M059J (cell line): ENCODE measurements at places on chromosomes 5 and 9. TPM values are rescaled to one million over a fixed set of nuclear protein-coding genes. Genes with fewer than 3 reads are reported as not detected.

Gene FAM153A
- total RNA-seq, result not detected in 2 replicates

Gene IER5L
- 43.1 and 75.3 TPM in 2 replicates for total RNA-seq

Gene C6
- 0.17 and 1.6 TPM in 2 replicates for total RNA-seq

Gene ZNF618
- 4.6 and 5.7 TPM in 2 replicates for total RNA-seq

Gene FRRS1L
- 0.05 TPM in 2 replicates for total RNA-seq

Gene STK10
- 14.4 and 18.1 TPM in 2 replicates for total RNA-seq

Gene PCDHB13
- total RNA-seq, result 0.39 and 0.42 TPM in 2 replicates

Gene DNM1
- 14.0 and 18.3 TPM in 2 replicates for total RNA-seq

Gene GRM6
- not detected in 2 replicates for total RNA-seq

Gene LRRC19
- not detected in 2 replicates for total RNA-seq

Gene SPINK13
- total RNA-seq, result not detected in 2 replicates

Gene SHC3
- total RNA-seq, result 1.2 and 3.2 TPM in 2 replicates

Gene FAM163B
- total RNA-seq, result not detected in 2 replicates

Gene MELK
- total RNA-seq, result 121 and 124 TPM in 2 replicates

Gene PCDHGB5
- not detected in 2 replicates for total RNA-seq

Gene NFIB
- total RNA-seq, result 2.5 and 4.1 TPM in 2 replicates

Gene TMEM232
- total RNA-seq, result 0.15 and 0.22 TPM in 2 replicates
